ENCODE measurements at places on chromosomes 16 and 17.

GRCh38 chr17:56793531-56793930 is 40.2 kb downstream of the C17orf67 start:
- DNase-seq, result no peak

DNA sequence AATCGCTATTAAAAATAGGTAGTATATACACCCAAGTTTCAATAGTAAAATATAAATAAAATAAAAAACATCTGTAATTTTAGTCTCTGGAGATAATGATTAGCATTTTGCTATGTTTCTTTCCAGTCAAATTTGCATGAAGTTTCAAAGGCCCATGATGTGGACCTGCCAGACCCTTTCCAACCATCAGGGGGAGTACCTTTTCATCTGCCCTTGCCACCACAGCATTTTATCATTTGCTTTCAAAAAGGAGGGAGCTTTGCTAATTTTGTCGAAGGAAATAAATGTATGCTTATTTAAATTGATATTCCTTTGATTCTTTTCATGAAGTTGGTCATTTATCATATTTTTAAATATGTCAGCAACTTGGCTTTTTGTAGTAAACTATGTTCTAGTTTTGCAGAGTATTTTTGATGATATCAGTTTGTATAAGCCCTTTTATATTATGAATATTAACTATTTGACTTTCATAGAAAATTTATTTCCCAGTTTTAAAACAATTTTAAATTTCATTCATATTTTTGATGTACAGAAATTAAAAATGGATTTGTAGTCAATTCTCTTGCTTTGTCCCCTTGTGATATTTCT is 115.2 kb upstream of the NETO2 start:
- peak; percentile 16 for DNase-seq

GRCh38 chr16:20866801-20867200 is 33.4 kb downstream of the DCUN1D3 start:
- no peak for DNase-seq

- DNase-seq, result no peak
Observed at GRCh38 chr16:53374800-53375199, 59.5 kb upstream of the RBL2 start.

- peak; percentile 48 for DNase-seq
Observed at GRCh38 chr17:17835415-17836249, 1.2 kb downstream of the SREBF1 start.

DNA sequence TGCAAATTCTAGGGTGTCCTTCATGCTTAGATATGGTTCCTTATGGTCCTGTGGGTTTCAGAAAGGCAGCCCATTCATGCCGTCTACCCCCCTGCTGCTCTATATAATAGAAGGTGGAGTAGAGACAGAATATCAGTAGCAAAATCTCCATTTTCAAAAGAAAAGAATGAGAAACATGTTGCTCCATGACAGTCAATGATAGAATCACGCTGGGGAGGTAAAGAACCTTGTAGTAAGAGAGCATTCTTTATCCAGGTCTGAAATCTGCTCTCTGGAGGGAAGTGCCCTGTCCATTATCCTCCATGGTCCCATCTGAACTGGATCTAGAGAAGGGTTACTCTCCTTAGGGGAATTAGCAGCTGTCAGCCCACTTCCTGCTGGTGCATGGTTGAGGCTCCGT is 272.8 kb downstream of the WWOX start:
- no peak for DNase-seq

GRCh38 chr17:63136369-63137012 is 170.5 kb downstream of the TANC2 start:
- no peak for DNase-seq

- DNase-seq, result peak; percentile 56
Observed at GRCh38 chr17:77385750-77386501, 245.2 kb downstream of the SEC14L1 start.

GRCh38 chr16:79768276-79768970 is 167.9 kb upstream of the MAF start:
- DNase-seq, result no peak

DNA sequence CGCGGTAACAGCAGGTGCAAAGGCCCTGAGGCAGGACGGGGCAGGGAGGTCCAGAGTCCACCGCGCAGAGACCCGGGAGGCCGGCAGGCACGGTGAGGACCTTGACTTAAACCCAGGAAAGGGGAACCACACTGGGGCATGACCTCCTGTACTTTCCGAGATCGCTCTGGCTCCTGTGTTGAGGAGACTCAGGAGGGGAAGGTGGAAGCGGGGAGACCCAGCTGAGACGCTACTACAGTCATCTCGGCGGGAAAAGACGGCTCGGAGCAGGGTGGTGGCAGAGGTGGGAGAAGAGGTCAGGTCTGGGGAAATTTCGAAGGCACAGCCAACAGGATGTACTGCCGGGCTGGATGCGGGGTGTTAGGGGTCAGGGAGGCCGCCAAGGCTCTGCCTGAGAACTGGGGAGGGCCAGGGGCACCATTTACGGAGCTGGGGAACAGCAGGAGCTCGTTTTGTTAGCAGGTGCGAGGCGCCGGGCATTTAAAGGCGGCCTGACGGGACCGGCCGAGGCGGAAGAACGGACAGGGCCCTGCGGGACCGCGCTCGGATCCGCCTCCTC is 22.3 kb downstream of the NPTX1 start:
- peak; percentile 37 for DNase-seq

DNA sequence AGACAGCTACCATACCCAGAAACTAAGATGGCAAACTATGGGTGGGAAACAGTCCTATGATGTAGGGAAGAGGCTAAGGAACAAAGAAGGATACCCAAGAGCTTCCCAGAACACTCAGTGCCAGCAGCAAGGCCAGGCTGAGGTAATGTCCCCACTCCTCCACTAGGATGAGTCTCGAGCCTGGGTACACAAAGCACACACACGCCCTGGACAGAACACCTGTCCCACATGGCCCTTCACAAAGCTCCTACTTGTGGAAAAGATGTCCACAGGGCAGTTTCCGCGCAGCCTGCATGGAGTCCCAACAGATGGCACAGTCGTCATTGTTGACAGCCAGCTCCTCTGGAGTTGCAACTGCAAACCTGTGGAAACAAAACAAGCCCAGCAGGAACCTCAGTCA is 23.9 kb downstream of the AMFR start:
- no peak for DNase-seq
